ENCODE measurements at places on chromosomes 13 and 19.

- peak; percentile 72 for DNase-seq
Measured at GRCh38 chr19:681029-682019, 5.1 kb downstream of the FSTL3 start.

DNA sequence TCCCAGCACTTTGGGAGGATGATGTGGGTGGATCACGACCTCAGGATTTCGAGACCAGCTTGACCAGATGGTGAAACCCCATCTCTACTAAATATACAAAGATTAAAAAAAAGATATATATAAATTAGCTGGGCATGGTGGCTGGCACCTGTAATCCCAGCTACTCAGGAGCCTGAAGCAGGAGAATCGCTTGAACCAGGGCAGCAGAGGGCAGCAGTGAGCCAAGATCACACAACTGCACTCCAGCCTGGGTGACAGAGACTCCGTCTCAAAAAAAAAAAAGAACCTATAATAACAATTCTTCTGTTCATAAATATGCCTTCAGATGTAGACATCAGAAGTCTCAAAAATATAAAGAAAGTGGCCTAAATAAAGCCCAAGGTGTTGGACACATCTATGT lies 7.6 kb downstream of the ZNF737 start:
- no peak for DNase-seq

DNA sequence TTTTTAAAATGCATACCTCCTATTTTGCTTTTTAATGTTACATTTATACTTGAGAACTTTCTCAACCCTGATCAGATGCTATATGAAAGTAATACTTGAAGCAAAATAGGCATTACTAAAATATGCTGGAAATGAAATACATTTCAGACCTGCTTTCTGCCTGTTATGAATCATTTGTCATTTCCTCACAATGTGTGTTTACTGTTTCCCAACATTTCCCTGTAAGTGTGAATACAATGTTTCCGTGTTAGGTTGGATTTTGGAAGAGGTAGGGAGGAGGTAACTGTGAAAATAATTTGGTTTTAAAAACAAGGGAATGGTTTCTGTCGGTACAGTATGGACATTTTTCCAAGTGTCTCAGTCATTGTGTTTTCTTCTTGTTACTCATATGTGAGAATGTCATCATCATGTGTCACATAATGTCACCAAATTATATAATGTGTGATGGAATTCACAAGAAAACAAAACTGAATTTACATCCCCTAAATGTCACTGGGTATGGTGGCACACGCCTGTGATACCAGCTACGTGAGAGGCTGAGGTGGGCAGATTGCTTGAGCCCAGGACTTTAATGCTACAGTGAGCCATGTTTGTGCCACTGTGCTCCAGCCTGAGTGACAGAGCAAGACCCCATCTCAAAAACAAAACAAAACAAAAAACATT lies 43.0 kb downstream of the ZAR1L start:
- no peak for DNase-seq

GRCh38 chr19:33194532-33194885 lies 379 bp downstream of the LRP3 start:
- DNase-seq, result no peak

DNA sequence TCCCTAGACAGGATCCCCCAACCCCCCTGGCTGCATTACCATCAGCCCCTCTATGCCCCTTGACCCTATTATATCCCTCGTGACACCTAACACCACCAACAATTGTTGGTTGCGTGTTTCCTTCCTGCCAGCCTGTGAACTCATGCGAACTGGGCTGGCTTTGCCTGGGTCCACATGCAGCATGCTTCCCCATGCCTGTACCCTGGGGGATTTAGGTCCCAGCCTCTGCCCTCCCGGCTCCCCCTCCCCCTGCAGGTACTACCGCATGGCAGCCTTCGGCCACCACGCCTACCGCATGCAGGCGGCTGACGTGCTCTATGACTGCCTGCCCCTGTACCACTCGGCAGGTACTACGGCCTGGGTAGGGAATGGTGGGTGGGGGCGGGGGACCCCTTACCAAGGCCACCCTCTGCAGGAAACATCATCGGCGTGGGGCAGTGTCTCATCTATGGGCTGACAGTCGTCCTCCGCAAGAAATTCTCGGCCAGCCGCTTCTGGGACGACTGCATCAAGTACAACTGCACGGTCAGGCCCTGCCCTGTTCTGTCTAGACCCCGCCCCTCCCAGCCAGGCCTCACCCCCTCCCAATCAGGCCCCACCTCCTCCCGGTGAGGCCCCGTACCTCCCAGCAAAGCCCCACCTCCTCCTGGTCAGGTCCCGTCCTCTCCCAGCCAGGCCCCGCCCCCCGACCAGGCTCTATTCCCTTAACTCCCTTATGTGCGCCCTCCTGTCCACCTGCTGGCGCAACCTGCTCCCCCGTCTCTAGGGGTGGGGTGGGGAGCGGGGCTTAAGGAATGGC lies 18.5 kb downstream of the SLC27A1 start:
- peak; percentile 93 for DNase-seq
